Inflammatory macrophage (primary cell): ENCODE measurements at places on chromosomes 5 and 9.

- no peak for DNase-seq
Observed at GRCh38 chr9:109683521-109683920, 96.5 kb upstream of the PALM2AKAP2 start.

DNA sequence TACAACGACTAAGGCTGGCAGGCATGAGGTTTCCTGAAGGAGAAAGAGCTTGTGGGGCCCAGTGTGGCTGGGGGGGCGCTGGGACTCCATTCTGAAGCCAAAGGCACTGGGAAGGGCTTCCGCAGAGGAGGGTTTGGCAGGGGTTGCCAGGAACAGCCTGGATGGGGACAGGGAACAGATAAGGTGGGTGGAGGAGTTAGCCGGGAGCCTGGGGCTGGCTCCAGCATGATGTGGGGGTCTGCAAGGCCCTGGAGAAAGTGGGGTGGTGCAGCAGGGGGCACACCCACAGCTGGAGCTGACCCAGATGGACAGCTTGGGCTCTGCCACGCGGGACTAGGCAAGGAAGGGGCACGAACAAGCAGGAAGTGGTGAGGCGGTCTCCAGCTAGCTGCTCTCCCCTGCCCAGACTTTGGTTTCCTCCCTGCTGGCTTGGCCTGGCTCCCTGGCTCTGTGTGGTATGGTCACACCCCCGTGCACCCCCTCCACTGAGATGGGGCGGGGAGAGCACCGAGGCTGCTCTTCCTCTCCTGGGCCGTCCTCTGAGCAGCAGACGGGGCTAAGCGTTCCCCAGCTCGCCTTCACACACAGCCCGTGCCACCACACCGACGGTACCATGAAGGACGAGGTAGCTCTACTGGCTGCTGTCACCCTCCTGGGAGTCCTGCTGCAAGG lies at the start of gene LTC4S:
Gene LTC4S (plus strand): TSS at position 519 of the 672 bp plus-strand sequence. CDS start 95 bp downstream, at position 614.
- DNase-seq = peak; percentile 61

GRCh38 chr9:114720086-114720676 lies 38.2 kb upstream of the TEX48 start:
- DNase-seq = no peak

- DNase-seq = no peak
Observed at GRCh38 chr5:157590478-157590877, 14.9 kb upstream of the ADAM19 start.

- no peak for DNase-seq
Observed at GRCh38 chr5:145934276-145934675, 2.1 kb upstream of the SH3RF2 start.

- no peak for DNase-seq
Observed at GRCh38 chr5:54651482-54652076, 134.0 kb downstream of the SNX18 start.

DNA sequence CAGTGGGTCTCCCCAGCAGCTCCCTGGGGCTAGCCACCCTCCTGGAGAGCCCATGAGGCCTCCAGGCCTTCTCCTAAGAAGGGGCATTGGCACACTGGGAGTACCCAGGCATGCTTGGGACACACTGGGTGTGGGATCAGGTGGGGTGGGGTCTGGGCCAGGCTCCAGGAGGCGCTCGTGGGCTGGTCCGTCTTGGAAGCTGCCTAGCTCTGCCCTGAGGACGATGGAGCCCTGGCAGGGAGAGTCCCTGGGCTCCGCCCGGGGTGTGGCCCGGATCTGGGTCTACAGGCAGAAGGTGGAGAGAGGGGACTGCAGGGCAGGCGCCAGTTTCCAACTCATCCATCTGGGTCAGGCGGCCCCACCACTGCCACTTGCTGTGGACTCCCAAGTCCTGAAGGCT lies 2.4 kb downstream of the PRRX2 start:
- no peak for DNase-seq

DNA sequence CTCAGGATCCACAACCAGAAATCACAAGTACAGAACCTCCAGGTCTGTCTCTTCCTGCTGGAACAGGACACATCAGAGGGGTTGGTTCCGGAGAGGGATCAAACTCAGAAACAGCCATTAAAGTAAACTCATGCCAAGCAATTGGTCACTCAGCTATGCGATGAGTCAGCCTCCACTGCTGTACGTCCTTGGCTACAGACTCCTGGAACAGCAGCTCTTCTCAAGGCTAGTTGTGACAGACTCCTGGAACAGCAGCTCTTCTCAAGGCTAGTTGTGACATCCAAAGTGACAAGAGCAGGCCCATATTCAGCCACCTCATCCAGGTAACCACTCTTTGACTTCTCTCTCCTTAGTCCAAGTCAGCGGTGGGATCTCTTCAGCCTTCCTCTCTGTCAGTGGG lies at the start of gene SPINK13:
Gene SPINK13 (plus strand): TSS at position 229 of the 400 bp plus-strand sequence. CDS start 1,279 bp downstream, outside the sequence.
- no peak for DNase-seq

DNA sequence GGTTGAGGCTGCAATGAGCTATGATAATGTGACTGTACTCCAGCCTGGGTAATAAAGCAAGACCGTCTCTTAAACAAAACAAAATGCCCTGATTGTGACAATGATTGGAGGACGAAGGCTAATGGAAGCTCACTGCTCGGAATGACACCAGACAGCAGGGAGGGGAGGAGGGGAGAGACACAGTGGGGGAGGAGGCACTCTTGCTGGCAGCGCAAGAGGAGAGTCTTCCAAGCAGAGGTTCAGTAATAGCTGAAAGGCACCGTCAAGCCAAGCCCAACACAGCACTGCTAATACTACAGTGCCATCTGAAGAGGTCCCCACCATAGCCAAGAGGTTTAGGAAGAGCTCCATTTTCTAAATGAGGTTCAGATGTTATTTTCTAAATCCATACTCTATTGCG lies 102.3 kb downstream of the GLDC start:
- DNase-seq = no peak

DNA sequence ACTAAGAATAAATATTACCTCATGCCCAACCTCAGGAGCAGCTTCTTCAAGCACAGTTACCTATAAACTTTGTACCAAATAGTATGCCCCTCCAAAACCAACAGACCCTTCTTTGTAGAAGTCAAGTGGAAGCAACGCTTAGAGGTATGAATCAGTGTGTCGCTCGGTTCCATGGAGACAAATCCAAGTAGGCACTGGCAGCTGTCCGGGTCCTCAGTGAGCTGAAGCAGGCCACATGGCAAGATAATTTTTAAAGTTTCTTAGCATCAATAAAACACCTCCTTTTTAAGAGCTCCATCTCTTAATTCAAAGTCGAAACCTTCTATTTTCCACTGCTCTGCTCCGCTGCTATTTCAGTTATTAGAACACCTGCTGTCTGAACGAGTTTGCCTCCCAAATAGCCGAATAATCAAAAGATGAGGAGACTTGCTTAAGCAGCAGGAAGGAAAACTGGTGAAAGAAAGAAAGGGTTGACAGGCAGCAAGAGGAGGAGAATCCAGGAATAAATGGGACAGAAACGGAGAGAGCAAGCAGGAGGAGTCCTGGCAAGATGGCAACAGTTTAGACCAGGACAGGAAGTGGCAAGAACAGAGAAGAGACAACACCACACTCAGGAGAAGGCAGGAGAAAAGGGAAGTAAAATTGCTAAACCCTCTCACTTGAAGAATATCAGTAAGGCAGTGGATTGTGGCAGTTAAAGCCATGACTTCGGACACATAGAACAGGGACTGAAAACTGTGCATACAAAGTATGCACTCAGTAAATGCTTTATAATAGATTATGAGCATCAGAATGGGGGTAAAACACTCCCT lies 65.0 kb downstream of the PPP2R2B start:
- DNase-seq = peak; percentile 54

DNA sequence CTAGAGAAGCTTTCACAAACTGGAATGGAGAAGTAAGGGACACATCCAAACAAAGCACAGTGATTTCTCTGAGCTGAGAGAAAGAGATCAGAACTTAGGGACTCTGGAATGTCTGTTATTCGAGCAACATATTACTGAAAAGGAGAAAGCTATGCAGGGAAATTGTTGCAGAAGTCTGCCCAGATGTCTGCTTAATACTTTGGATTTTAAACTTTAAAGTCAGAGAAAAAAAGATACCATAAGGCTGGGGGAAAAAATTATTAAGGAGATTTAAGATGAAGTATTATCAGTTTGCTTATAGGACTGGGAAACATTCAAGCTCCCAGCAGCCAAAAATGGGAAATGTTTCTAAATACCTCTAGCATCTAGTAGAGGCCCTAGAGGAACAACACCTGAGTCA lies 803.9 kb downstream of the TAF11L14 start:
- DNase-seq = no peak

GRCh38 chr9:120707170-120707569 lies 7.1 kb downstream of the MEGF9 start:
- DNase-seq = no peak

- no peak for DNase-seq
Observed at GRCh38 chr5:68711293-68712200, 382.3 kb upstream of the SLC30A5 start.

- DNase-seq = peak; percentile 44
Observed at GRCh38 chr9:128818839-128819715, 777 bp downstream of the ENDOG start.

- DNase-seq = peak; percentile 26
Observed at GRCh38 chr9:76688471-76689238, 75.6 kb upstream of the PCA3 start.
